ENCODE measurements at places on chromosomes 7 and 10.

DNA sequence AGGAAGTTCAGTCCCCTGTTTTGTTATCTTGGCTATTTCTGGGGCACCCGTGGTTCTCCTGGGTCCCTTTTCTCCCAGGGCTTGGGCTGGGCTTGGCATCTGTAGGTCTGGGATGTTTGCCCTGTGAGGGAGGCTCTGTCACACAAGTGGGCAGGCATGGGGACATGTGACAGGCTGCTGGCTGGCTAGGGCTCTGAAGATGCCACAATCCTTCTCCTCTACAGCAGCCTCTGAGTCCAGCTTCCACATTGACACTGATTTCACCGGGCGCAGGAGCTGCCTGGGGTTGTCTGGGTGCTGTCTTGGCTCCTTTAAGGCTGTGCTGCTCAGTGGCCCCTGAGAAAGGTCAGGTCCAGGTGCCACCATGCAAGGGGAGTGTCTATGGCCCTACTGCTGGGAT, 37.4 kb upstream of the ZNF716 start:
- no peak for DNase-seq

- no peak for DNase-seq
Measured at GRCh38 chr7:88735920-88736319, 23.6 kb upstream of the ZNF804B start.

DNA sequence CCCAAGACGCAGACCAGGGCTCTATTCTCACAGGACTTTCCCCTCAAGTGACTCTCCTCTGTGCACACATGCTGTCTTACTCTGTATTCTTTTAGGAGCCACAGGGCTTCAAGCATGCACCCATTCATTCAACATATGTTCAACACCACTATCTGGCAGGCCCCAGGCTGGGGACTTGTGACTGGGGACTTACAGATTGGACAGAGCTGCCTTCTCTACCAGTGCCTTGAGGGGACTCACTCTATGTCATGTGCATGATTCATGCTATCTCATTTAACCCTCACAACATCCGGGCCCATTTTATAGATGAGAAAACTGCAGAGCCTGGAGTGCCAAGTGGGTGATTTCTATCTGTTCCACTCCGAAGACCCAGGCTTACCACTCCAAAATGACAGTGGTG, 34.3 kb downstream of the MYL10 start:
- no peak for DNase-seq

DNA sequence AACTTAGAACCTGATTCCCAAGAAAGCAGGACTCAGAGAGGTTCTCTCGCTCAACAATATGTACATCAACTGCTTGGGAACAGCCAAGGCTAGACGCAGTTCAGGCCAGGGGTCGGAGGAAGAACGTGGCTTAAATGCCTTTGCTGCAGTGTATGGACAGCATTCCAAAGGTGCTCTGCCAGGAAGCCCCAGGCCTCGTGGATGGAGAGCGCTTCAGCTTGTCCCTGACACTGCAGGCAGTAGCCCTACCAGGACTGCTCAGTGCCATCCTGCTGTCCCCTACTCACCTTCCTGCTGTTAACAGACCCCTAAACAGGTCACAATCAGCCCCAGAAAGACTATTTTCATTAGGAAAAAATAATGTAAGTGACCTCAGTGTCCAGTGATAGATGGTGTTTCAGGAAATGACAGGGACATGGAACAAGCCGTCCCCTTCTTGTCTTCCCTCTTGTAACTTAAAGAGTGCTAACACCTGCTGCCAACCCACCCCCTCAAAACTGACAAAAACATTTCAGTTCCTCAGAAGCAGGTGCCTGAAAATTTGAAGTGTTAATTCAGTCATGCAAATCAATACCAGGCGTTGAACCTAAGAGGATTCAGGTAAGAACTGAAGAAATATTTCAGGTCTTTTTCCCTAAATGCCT, 16.5 kb downstream of the CREB3L2 start:
- DNase-seq: no peak

GRCh38 chr10:131569851-131570715, 258.6 kb upstream of the TCERG1L start:
- no peak for DNase-seq

- DNase-seq: no peak
Measured at GRCh38 chr10:50396491-50397311, 145.4 kb upstream of the ASAH2 start.

DNA sequence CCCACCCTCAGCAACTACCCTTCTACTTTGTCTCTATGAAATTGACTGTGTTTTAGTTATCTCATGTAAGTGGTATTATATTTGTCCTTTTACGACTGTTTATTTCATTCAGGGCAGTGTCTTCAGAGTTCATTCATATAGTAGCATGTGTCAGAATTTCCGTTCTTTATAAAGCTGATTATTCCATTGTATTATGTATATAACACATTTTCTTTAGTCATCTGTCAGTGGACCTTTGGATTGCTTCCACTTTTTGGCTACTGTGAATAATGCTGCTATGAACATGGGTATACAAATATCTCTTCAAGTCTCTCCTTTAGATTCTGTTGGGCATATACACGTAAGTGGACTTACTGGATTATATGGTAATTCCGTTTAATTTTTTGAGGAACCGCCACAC, 14.5 kb downstream of the SLF2 start:
- no peak for DNase-seq

DNA sequence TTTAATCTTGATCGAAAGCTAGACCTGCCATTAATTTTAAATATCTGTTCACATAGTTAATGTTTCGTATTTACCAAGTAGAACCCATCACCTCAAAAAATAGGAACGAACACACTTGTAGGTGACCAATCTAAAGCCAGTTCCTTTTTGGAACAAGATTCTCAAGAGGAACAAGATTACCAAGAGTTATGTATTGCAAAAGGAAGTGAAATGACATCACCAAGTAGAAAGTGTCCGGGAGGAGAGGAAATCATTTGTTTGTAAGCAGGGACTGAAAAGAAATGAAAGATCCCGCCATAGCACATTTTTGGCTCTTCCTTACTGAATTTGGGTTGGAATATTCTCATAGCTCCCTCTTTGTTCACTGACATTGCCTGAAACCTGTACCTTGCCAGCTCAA, 1200.5 kb downstream of the SORCS1 start:
- DNase-seq: no peak

GRCh38 chr10:111316722-111317212, 239.9 kb downstream of the ADRA2A start:
- no peak for DNase-seq

DNA sequence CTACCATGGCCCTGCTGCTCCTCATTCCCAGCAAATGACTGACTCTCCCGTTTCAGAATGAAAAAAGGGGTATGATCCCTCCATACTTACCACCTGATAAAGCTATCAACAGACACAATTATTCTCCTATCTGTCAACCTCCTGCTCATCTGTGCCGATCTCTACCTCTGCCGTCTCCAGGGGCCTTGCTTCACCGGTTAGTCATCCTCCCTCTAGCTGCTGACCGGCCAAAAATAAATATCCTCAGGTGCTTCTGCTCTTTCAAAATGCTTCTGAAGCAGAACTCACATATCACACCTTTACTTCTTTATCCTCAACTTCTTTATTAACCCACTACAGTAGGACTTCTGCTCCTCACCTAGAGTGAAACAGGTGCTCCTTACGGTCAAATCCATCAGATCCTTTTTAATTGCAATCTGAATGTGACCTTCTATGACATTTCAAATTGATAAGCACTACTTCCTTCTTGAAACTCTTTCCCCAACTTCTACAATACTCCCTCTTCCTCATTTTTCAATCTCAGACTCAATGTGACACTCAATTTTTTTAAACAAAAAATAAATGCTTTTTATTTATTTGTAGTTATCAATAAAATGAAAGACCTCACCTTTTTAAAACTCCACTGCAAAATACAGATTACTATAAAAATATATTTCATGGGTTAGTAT, 63.2 kb downstream of the LMBR1 start:
- DNase-seq: no peak

- no peak for DNase-seq
Measured at GRCh38 chr10:85604136-85604725, 762.4 kb downstream of the GRID1 start.

GRCh38 chr10:88138319-88138848, 275.0 kb downstream of the PTEN start:
- no peak for DNase-seq

DNA sequence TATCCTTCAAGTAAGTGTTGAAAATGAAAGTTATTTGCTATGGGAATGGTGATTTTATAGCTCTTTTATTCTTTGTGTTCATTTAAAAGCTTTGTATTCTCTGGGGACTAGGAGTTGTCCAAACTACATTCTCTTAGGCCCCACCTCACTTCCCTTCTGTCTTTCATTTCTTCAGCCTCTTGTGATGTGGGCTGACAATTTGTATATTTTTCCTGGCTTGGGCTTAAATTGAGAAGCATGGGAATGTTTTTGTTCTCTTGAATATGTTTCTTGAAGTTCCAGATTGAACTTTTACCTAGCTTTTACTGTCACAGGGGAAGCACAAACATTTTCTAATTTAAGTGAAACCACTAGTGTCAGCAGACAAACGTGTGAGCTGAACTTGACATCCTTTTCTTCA, 27.9 kb downstream of the BBS9 start:
- no peak for DNase-seq

DNA sequence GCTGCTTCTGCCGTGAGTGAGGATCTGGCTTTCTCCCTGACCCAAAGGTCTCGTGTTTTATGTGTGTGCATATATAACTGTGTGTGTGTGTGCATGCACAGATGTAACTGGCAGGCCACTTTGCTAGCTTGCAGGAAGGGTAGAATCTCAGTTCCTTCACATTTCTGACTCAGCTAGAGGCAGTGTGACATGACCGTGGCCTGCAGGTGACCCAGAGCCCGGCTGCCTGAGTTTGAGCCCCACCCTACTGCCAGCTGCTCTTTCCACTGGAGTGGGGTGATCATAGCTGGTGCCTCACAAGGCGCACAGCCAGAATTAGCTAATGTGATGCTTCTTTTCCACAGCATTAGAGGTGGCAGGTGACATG, 9.3 kb upstream of the MYL7 start:
- no peak for DNase-seq

GRCh38 chr7:95822717-95823116, 50.4 kb downstream of the DYNC1I1 start:
- no peak for DNase-seq

GRCh38 chr7:496528-497295, 22.9 kb downstream of the PDGFA start:
- DNase-seq: no peak

DNA sequence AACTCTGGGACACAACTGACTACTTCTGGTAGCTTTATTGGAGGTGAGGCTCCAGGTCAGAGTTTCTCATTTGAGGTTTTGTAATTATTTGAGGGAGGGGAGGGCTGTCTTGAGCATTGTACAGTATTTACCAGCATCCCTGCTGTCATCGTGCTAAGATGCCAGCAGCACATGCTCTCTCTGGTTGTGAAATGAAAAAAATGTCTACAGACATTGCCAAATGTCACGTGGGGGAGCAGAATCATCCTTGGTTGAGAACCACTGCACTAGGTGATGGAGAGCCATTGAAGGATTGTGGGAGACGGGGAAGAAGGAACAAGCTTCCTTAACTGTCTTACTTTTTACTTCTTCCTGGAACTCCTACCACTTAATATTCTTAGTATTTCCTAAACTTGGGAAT, 5.0 kb downstream of the SEPTIN7 start:
- DNase-seq: no peak

- DNase-seq: no peak
Measured at GRCh38 chr10:77801474-77802161, 124.9 kb downstream of the DLG5 start.

- no peak for DNase-seq
Measured at GRCh38 chr10:76554033-76554408, 1083.6 kb downstream of the KCNMA1 start.

DNA sequence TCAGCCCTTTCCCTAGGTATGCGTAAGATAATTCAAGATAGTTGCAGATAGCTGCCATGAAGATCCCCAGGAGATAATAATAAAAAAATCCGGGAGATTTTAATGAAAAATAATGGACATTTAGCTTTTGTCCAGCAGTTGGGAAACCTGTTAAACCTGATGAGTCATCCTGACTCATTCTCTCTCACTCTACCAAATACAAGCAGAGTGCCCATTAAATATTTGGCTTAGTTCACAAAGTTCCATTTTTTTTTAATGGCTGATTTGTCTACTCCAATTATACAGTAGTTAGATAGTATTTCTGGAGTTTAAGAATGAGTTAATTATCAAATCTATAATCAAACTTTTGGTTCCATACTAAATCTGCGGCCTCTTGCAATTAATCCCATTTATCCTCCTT, 2.1 kb upstream of the SHTN1 start:
- peak; percentile 81 for DNase-seq

DNA sequence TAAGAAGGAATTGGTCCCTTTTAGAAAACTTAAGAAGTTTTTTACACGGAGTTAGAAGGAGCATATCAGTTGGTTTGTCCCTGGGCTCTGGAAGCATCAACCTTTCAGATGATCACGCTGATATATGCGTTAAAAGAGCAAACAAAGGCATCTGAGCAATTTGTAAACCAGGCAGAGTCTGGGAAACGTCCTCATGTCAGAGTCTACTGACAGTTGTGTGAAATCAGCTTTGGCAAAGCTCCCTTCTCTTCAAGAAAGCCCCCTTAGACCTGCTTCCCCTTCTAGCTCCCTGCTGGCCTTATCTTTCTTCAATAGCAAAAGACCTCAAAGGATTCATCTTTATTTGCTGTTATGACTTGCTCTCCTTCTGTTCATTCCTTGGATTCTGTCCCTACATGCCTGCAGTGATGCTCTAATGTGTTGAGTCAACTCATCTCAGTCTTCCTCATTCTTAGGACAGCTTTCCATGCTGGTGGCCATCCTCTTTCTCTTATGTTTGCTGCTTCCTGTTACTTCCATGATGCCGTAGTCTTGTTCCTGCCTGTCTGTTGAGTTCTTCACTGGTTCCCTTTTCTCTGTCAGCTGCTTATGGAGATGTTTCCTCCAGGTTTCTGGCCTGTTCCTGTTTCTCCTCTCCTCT, 106.5 kb upstream of the BMPER start:
- DNase-seq: no peak

- no peak for DNase-seq
Measured at GRCh38 chr7:20401861-20402746, 71.4 kb downstream of the ITGB8 start.

DNA sequence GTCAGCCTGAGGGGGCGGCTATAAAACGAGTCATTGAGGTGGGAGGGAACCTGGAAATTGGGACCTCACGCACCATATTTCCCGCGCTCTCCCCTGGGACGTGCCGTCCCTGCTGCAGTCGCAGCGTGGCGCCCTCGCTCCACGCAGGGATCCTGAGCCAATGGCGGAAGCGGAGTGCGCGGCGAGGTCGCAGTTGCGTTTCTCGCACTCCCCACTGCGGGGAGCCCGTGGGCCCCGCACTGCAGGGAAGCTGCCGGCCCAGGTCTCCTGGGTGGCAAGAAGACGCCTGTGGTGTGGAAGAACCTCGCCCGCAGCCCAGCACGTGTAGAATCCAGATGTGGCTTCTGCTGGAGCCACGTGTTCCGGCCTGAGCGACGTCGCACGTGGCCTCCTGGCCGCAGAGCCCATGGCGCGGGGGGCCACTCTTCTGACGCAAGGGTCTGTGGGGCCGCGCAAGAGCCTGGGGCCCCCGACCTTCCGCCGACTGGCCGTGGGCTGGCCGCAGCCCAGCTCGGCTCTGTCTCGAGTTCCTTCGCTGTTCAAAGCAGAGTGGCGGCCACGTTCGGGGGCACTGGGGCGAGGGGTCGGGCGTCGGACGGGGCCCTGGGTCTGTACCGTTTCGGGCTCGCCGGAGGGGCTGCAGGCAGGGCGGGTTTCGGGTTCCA, 26.4 kb downstream of the HIF1AN start:
- peak; percentile 74 for DNase-seq

GRCh38 chr7:29612596-29612995, 49.0 kb downstream of the PRR15 start:
- no peak for DNase-seq

Data from HCT116 (cell line).